ENCODE measurements at places on chromosomes 6 and 20.

DNA sequence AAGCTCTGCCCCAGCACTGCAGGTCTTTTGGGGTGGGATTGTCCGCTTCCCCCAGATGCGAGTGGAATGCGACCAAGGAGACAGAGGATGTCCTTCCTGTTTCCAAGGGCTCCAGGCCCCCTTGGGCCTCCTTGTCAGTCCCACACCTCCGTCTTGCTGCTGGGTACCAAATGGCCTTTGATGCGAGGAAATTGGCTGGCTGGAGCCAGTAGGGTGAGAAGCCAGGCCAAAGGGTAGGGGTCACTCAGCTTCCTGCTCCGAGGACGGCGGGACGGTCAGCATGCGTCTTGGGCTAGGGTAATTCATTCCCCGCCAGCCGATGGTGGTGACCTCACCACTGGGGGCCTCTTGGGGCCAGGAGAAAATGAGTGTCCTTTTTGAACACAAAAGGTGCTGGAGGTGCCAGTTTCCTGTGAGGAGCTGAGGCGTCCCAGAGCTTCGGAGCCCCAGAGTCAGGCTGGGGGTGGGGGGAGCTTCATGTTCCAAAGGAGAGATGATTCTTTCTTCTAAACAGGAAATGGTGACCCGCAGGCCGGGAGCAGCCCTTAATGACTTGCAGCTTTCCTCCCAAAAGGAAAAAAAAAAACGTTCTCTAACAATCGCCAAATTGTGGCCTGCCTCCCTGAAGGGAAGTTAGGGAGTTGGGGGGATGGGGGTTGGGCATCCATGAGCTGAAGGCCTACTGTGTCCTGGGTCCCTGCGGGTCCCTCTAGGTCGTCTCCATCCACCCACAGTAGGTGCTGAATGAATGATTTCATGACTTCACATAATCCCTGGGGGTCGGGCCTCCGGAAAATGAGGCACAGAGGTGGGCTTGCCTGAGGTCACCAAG, 6.7 kb downstream of the SNAI1 start:
- DNase-seq = no peak

DNA sequence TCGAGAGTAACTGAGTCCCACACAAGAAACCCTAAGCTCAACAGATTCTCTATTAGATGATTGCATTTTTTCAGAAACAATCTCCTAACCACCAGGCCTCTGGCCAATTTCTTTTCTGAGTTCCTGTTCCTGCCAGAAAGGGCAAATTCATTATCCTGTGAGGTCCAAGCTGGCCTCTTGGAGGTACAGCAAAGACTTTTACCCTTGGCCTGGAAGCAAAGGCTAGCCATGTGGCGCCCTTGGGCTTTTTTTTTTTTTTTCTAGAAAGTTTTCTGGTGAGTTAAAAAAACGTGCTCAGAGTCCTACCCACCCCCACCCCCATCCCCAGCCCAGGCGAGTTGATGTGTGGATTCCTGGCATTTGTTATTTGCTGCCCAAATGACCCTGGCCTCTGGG, 59.0 kb upstream of the EEF1A1 start:
- no peak for DNase-seq

- DNase-seq = no peak
Observed at GRCh38 chr6:149452037-149452939, 32.5 kb downstream of the ZC3H12D start.

DNA sequence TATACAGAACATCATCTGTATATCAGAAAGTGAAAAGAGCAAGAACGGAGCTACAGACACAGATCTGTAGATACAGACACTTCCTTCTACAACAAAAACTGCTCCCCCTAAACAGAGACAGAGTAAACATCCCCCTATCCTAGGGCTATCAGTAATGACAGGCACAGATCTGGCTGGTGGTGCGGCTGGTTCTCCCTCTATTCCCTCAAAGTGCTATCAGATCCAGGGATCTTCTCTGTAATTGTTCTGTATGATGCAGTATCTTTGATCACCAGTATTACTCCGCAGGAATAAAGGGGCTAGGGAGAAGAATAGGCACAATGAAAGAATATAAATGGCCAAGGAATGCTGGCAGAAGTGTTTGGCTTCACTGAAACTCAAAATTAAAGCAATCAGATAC, 80.7 kb downstream of the SLC23A2 start:
- no peak for DNase-seq

- no peak for DNase-seq
Observed at GRCh38 chr6:1202201-1202600, 109.7 kb upstream of the FOXQ1 start.

GRCh38 chr6:48782225-48782624, 671.2 kb upstream of the PTCHD4 start:
- DNase-seq = no peak

GRCh38 chr6:11368760-11369159, 136.3 kb upstream of the NEDD9 start:
- peak; percentile 29 for DNase-seq

- no peak for DNase-seq
Observed at GRCh38 chr6:53496797-53497375, 48.0 kb downstream of the GCLC start.

- DNase-seq = no peak
Observed at GRCh38 chr20:44776980-44777379, 31.3 kb downstream of the KCNK15 start.

- no peak for DNase-seq
Observed at GRCh38 chr20:62876902-62877816, 15.5 kb upstream of the TCFL5 start.

DNA sequence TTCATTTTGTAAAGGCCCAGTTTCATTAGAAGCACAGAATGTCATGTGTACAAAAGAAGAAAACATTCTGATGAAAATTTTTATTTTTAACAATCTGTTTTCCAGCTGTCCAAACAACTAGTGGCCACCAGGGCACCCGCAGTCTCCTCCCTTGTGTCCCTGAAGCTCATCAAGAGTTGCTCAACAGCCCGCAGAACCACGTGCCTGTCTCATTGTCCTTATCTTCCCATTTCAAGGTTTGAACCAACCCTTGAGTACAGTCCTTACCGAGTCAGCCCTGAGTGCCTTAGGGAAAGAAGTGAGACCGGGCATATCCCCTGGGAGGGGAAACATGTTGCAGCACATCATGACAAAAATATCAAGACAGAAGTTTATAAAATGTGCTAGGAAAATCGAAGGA, 15.9 kb upstream of the ZNF133 start:
- no peak for DNase-seq

DNA sequence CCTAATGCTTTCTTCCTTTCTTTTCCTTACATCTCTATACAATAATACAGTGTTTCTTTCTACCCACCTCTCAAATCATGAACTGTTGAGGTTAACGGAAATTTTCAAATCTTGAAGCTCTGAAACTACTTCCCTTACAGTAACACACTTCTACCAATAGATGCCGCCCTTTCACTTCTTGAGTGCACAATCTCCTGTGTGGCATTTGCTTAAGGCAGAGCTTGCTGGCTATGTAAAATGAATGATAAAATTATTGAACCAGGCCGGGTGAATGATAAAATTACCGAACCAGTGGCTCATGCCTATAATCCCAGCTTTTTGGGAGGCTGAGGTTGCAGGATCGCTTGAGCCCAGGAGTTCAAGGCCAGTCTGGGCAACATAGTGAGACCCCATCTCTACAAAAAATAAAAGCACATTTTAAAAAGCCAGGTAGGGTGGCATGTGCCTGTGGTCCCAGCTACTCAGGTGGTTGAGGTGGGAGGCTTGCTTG, 56.8 kb downstream of the KCNS1 start:
- no peak for DNase-seq

- DNase-seq = no peak
Observed at GRCh38 chr20:51431321-51431720, 111.2 kb downstream of the NFATC2 start.

GRCh38 chr6:159689001-159689400, 4.0 kb downstream of the SOD2 start:
- no peak for DNase-seq

DNA sequence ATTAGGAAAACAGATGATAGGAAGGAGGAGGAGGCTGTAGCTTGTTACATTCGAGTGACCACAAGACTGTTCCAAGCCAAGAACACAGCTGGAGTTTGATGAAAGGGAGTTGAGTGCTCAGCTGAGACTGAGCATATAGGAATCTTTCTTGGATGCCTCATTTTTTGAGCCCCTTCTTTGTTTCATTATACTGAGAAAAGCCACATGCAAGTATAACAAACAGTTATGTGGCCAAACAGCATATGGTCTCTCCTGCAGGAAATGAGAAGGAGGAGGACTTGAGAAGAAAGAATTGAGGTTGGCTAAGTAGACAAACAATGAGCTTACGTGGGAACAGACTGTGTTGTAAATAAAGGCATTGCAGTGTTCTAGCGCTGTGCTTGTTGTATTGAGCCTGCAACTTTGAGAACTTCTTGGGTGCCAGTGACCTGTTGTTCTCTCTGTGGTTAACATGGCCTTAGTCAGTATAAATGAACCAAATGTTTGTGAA, 78.3 kb downstream of the AKAP7 start:
- no peak for DNase-seq

- no peak for DNase-seq
Observed at GRCh38 chr6:8057793-8058192, 6.4 kb downstream of the BLOC1S5 start.

DNA sequence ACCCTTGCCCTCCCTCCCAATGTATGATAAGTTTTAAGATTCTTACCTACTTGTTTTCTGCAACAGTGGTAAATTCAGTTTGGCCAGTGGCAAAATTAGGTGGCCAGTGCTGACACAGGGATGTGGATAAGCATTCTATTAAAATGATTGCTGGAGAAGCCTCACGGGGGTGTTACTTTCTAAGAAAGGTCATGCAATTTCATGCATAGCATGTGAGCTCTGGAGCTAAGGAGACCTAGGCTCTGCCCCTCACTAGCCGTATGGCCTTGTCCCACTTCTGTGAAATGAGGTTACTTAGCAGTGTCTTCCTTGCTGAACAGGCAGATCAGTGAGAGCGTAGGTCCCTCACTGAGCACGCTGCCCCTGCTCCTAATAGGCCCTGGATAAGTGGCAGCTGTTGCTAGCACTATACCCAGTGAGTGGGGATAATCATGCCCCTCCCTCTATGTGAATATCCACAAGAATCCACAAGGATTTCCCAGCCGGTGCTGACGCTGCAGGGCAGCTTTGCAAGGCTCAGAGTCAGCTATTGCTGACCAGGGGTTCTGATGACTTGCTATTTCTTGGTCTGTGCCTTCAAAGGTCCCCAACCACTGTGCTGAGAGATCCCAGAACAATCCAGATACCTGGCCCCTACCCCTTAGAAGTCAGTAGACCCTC, 86.5 kb upstream of the MRPS10 start:
- no peak for DNase-seq

DNA sequence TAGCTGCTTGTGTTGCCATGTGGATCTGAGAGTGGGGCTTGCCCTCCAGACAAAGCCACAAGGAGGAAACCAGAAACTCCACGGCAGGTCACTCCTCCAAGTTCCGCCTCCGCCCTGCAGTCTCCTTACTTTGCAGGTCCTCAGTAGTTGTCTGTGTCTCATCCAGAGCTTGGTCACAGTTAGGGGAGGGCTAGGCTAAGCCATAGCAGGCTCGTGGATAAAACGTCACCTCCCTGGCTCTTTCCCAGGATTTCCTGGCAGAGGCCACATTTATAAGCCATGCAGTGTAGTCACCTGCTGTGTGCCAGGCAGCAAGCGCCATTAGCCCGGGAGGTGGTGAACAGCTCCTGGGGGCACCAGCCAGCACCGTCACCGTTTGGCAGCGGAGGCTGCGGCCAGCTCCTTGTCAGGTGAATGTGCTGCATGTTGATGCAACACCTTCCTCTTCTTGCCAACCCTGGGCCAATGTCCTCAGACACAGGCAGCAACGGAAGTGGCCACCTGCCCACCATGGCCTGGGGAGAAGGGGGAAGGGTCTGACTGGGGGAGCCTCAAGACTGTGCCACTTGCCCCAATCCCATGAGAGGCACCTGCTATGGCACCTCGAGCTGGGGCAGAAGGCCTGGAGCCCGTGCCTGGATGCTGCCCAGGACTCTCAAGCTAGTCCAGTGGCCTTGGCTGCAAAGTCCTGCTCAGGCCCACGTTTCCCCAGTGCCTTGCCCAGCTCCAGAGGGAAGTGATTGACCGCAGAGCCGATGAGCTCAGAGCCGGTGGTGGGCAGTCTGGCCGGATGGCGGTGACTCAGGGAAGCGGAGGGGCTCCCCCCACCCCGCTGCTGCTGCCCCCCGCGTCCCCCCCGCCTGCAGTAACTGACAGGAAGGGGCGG, 39.0 kb upstream of the SLCO4A1 start:
- peak; percentile 30 for DNase-seq

- DNase-seq = peak; percentile 12
Observed at GRCh38 chr6:80214436-80215022, 108.1 kb downstream of the BCKDHB start.

- DNase-seq = no peak
Observed at GRCh38 chr20:33669224-33669623, 2.5 kb downstream of the ACTL10 start.

GRCh38 chr20:51902933-51903332, 100.6 kb upstream of the SALL4 start:
- no peak for DNase-seq

DNA sequence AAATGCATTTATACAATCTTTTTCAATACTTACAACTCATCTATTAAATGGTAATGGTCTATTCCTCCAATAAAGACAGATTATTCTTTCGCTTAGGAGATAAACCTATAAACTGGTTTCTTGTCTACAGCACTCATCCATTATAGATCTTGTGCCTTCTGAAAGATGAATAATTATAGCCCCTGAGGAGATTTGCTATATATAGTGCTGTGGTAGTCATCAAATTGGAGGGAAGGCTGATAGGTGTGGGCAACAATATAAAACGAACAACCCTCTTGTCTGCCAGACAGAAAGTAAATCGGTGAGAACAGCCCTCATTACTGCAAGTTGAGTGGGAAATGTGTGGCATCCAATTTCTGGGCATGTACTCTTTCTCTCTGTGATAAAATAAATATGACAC, 292.5 kb upstream of the CNR1 start:
- no peak for DNase-seq

DNA sequence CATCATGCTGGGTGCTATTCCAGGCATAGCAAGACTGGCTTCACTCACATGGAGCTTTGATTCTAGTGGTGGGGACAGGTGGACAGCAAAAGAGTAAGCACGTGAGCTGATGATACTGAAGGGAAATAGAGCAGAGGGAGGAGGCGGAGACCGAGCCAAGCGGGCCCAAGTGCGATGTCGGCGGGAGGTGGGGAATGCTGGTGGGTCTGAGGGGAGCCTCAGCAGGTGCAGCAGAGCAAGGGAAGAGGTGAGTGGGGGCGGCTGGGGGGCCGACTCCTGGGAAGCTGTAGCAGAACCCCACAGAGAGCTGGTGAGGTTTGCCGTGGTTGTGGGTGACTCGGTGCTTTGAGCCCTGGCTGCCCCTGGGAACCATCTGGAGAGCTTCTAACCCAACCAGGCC, 10.2 kb downstream of the RTEL1 start:
- DNase-seq = no peak

GRCh38 chr6:166435574-166435973, 52.8 kb upstream of the MPC1 start:
- no peak for DNase-seq
